NAMALWA (cell line): ENCODE measurements at places on chromosomes 7 and 10.

GRCh38 chr7:96663457-96663856, 46.2 kb downstream of the SEM1 start:
- DNase-seq = no peak

DNA sequence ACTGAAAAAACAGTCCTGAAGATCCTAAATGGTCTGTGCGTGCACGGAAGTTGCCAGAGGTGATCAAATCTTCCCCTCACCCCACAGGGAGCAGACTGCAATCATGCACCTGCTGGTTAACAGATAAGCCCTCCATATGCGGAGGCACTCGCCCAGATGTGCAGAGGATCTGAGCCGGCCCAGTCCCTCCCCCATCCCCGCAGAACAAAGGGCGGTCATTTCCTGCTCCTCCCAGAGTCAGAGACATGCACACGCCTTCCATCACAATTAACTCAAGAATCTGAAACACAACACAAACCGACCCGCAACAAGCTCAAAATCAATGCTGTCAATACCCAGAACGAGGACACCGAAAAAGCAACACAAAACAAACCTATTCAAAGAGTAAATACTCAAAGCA, 24.2 kb downstream of the CRTAC1 start:
- DNase-seq = no peak

DNA sequence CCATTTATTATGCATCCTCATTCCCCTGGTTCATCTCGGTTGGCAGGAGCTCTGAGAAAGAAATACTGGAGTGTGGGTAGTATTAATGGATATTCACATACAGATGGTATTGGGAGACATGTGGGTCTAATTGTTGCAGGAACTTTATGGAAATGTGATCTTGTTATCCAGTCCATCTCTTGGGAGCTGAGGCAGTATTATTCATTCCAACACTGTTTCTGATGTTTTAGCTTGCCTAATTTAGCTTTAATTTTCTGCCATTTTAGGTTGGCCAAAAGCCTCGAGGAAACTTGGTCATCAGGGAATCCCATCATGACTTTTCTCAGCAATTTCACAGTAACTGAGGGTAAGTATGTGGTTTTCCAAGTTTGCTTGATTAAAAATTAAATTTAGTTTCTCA, 125.7 kb downstream of the ABCA13 start:
- DNase-seq = no peak

GRCh38 chr10:69745698-69746097, 56.0 kb upstream of the COL13A1 start:
- DNase-seq = no peak

- no peak for DNase-seq
Observed at GRCh38 chr7:112226701-112227276, 20.3 kb downstream of the ZNF277 start.

GRCh38 chr7:112255388-112255720, 48.9 kb downstream of the ZNF277 start:
- no peak for DNase-seq

DNA sequence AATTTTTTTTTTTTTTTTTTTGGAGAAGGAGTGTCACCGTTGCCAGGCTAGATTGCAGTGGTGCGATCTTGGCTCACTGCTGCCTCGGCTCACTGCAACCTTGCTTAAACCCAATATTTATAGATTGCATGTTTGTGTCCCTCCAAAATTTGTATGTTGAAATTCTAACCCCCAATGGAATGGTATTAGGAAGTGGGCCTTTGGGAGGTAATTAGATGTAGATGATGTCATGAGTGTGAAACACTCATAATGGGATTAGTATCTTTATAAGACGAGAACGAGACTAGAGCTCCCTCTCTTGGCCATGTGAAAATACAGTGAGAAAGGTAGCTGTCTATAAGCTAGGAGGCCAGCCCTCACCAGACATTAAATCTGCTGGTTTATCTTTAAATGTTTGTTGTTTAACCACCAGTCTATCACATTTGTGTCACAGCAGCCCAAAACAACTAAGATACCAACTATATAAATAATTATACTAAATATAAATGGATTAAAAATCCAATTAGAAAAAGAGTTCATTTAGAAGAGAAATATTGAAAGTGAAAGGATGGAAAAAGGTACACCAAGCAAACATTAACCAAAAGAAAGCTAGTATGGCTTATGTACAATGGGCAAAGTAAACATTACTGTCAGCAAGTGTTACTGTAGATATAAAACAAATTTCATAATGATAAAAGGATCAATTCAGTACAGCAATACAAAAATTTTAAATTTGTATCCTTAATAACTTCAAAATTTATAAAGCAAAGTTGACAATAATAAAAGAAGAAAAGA, 9.3 kb downstream of the TCAF1 start:
- peak; percentile 86 for DNase-seq

DNA sequence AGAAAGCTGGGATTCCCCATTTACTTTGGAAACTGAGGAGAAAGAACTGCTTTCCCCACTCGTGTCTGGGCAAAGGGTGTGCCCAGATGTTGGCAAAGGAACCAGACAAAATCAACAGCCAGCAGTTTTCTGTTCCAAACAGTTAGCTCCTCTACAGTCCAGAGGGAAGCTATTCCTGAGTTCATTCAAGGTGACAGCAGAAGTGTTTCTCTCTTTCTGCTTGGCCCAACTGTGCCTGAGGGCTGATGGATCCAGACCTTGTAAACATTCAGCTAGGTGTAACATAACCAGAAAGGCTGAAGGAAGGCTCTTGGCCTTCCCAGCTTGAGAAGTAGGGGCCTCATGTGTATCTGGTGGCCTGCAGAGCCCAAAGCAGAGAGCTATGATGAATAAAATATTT, 7.0 kb upstream of the ALDH18A1 start:
- no peak for DNase-seq

- no peak for DNase-seq
Observed at GRCh38 chr10:124329362-124329761, 89.4 kb downstream of the OAT start.

- no peak for DNase-seq
Observed at GRCh38 chr10:43220657-43221418, 46.0 kb downstream of the RASGEF1A start.

DNA sequence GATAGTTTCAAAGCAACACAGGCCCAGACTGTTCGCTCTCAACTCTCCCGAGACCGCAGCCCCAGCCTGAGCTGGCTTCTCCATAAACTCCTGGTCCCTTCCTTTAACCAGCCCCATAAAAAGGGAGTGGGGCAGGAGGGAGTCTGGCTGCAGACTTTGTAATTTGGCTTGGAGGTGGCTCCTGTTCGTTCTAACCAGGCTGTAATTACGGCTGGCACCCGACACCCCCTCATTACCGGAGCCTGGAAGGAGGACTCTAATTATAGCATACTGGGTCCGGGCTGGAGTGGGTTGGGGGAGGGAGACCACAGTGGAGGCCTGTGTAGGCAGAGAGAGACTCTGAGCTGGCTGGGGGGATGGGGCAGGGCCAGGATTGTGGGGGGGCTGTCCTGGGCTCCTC, 49.7 kb downstream of the UNC5B start:
- no peak for DNase-seq

- no peak for DNase-seq
Observed at GRCh38 chr7:4108951-4109350, 573.1 kb upstream of the FOXK1 start.

GRCh38 chr7:30183749-30184369, 49.1 kb downstream of the MTURN start:
- DNase-seq = no peak

- DNase-seq = peak; percentile 74
Observed at GRCh38 chr10:98028168-98028770, 2.2 kb downstream of the CRTAC1 start.

DNA sequence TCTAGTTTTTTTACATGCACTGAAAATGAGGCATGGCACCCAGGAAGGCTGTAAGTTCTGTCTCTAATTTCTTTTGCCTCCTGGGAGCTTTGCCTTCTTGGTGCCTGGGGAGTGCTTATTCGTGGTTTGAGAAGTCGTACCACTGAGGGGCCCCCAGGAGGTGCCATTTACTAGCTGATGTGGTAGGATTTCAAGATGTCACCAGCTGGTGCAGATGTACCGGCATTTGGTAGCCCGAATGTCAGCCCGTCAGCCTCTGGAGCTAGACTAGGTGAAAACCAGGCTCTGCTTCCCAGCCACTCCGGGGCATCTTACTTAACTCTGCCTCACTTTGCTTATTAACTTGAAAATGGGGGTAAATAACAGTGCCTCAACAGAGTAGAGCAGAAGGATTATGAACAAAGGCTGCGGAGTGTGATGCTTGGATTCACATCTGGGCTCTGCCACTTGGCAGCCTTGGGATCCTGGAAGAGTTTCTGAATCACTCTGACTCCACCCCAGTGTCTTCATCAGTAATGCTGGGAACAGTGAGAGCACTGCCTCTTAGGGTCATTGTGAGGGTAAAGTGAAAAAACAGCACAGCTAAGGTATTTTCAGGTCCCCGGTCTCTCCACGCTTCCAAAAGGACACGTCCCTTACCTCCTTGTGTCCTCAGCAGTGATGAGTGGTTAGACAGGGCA, 31.4 kb upstream of the BTBD16 start:
- DNase-seq = peak; percentile 4

DNA sequence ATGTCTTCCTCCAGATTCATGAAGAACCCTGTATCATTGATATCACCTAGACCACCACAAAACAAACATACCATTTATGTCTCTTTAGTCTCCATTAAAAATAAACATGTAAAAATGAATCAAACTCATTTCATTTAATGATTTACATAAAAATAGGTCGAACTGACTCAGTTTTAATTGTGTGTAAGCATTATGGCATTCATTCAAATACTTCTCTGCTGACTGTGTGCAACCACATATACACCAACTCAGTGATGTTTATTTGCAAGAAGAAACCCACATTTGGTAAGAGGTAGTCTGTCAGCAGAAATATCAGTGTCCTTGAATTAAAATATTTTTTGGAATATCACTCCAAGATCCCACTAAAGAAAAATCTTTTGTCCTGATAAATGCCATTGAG, 30.5 kb downstream of the ABCB1 start:
- DNase-seq = no peak

DNA sequence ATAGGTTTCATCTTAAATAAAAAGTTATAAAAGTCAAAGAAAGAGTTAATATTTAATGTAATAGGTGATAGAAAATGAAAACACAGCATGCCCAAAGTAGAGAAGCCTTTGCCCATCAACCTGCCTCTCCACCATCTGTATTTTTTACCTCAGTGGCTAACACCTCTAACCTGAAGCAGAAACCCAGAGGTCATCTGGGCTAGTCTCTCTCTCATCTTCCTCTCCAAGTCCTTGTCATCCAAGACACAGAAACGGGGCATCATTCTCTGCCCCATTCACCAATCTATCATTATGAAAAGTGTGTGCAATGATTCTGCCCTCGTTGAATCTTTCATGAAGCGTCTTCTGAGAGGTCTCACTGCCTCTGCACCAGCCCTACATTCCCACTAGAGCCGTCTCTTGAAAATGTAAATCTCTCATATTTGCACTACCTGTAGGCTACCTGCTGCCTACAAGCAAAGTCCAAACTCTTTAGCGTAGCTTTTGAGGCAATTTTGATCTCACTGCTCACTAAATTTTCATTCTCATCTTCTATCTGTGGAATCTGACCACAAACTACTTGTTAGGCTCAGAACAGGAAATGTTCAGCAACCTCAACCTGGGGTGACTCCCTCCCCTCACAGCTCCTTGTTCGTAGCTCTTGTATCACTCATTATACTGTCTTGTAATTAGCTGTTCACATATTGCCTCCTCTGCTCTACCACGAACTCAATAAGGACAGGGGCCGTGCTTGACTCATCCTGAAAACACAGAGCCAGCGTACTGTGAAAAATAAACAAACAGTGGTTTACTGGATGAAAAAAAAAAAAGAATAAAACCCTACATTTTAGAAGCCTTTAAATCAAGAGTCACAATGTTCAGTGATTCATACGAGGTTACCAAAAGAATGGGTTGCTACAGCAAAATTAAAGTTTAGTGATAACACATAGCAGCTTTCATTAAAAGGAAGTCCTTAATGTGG, 83.1 kb downstream of the CTNNA3 start:
- DNase-seq = no peak

GRCh38 chr10:14024329-14025202, 306.2 kb downstream of the FRMD4A start:
- no peak for DNase-seq

- no peak for DNase-seq
Observed at GRCh38 chr7:2495418-2496299, 19.5 kb upstream of the GRIFIN start.

DNA sequence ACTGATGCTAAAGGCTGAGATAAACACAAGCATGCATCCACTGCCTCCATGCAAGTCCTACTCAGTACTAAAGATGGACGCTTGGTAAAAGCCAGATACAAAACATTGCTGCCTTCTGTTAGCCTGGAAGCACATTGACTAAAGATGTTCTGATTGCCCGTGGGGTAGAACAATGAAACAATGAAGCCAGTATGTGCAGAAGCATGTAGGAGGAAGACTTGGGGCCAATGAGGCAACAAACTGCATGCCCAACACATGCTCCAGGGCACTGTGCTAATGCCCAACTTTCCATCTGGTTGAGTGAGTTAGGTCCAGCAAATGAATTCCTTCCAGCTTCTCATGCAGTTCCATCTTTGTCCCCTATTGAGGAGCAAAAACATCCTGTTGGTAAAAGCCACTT, 1245.5 kb downstream of the GATA3 start:
- no peak for DNase-seq

DNA sequence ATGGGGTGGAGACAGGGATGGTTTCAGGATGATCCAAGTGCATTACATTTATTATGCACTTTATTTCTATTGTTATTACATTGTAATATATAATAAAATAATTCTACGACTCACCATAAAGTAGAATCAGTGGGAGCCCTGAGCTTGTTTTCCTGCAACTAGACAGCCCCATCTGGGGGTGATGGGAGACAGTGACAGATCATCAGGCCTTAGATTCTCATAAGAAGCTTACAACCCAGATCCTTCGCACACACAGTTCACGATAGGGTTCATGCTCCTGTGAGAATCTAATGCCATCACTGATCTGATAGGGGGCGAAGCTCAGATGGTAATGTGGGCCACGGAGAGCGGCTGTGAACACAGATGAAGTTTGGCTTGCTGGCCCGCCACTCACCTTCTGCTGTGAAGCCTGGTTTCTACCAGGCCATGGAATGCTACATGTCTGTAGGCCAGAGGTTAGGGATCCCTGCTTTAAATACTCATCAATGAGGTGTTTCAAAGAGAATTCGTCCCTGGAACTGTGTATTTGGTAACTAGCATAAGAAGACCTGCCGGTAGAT, 21.2 kb upstream of the PRKCQ start:
- DNase-seq = no peak
